ENCODE measurements at places on chromosomes 7 and 10.
A peak's percentile ranks its signal among the peaks of the same experiment; 100 is the strongest.

DNA sequence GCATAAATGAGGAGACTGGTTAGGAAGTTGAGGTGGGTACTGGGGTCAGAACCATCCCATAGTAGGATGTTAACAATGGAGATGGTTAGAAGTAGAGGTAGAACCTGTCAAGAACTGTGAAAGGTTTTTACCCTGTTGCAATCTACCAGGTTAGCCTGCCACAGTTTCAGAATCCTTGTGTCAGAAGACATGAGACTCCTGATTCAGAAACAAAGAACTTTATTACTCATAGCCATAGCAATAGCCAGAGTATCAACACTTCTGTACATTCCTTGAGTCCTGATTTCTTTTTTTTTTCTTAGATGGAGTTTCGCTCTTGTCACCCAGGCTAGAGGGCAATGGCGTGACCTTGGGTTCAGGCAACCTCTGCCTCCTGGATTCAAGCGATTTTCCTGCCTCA, 200.9 kb downstream of the GRM3 start:
- no peak for DNase-seq

- peak; percentile 44 for DNase-seq
Observed at GRCh38 chr10:119238577-119238976, 31.2 kb downstream of the GRK5 start.

DNA sequence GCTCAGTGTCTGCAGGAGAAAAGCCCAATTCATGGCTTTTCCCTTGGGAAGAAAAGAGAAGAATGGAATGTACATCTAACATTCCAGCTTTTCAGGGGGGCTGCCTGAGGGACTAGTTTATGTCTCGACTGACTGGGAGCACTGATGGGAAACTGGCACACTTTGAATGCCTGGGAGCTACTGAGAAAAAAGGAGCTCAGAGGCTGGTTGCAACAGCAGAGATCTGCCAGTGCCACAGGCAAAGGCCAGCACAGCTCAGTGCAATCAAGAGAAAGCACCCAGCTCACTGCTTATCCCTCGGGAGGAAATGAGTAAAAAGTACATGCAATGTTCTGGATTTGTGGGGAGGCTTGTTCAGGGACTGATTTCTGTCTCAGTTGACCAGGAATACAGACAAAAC, 226.2 kb downstream of the COBL start:
- peak; percentile 3 for DNase-seq

DNA sequence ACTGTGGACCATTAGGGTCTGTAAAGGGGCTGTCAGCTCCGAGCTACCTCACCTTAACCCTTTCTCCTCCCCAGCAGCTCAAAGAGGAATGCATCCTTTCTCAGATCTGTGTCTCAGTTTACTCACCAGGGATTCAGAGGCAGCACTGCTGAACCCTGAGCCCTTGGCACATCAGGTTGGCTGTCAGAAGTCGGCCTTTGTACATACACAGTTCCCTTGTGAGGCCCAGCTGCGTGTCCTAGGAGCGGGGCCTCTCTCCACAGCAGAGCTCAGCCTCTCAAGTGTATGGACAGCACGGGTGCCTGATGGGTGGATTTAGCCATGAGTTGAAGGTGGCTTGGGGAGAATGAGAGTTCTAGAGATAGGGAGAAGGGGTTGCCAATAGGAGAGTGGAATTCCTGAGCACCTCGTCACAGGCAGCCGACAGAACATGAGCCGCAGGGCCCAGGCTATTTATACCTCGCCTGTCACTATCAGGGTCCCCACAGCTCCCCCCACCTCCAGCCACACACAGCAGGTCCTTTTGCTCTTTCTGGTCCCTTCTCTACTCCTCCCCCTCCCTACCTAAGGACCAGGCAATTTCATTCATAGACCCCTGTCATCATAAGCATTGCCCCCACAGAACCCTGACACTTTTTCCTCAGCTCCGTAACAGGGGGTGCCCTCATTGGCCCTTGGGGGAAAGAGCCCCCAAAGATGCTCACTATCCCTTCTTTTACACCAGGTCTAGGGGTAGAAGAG, 2.1 kb upstream of the FLNC start:
- DNase-seq = peak; percentile 85

GRCh38 chr7:74584160-74584954, 73.2 kb upstream of the GTF2I start:
- DNase-seq = no peak

DNA sequence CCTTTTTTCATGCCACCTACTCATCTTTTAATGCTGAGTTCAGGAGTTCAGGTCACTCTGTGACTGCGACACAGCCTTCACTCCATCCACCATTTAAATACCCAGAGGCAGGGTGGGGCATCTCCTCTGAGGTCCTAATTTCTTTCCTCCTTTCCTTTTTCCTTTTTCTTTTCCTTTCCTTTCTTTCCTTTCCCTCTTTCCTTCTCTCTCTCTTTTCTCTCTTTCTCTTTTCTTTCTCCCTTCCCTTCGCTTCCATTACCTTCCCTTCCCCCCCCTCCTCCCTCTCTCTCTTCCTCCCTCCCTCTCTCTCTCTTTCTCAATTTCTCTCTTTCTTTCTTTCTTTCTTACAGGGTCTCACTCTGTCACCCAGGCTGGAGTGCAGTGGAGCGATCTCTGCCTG, 145.9 kb upstream of the SVIL start:
- no peak for DNase-seq

DNA sequence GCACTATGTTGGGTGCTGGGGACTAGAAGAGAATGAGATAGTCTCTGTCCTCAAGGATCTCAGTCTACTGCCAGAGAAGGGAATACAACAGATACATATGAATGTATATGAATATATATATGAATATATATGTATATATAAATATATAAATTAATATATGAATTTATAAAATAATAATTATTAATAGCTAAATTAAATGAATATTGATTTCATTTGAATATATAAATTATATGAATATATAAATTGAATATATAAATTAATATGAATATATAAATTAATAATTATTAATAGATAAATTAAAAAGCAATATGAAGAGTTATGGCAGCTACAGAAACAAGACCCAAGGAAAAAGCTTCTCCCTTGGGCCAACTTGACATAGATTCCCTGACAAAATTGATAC, 59.8 kb upstream of the OPALIN start:
- no peak for DNase-seq

DNA sequence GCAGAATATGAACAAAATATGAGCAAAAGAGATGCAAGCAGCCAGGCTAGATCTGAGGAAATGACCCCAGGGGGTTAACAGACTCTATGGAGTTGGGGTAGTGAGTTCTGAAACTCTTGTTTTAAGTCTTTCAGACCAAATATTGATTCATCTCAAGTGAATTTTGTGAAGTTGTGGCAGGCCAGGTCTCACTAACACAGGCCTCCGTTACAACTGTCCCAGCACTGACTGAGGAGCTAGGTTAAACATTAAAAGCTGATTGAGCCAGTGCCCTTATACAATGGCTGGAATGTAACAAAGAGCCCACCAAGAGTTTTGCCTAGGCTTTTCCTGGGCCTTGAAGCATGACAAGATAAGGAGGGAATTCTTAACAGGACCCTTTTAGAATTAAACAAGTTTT, 192.3 kb upstream of the STK17A start:
- DNase-seq = no peak

DNA sequence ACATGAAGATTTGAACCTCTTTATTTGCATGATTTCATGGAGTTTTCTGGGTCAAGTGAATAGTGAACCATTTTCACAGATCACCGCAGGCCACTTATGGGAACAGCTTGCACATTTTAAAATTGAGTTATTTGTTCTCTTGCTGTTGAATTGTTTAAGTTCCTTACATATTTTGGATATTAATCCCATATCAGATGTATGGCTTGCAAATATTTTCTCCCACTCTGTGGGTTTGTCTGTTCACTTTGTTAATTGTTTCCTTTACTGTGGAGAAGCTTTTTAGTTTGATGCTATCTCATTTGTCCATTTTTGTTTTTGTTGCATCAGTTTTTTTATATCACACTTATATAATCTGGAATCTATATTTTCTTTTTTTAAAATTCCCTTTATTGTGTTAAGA, 14.1 kb upstream of the ZC3HAV1L start:
- DNase-seq = peak; percentile 33

GRCh38 chr7:67525588-67525987, 529.0 kb downstream of the TYW1 start:
- DNase-seq = no peak

GRCh38 chr7:116730097-116731022, 58.4 kb downstream of the MET start:
- DNase-seq = no peak

DNA sequence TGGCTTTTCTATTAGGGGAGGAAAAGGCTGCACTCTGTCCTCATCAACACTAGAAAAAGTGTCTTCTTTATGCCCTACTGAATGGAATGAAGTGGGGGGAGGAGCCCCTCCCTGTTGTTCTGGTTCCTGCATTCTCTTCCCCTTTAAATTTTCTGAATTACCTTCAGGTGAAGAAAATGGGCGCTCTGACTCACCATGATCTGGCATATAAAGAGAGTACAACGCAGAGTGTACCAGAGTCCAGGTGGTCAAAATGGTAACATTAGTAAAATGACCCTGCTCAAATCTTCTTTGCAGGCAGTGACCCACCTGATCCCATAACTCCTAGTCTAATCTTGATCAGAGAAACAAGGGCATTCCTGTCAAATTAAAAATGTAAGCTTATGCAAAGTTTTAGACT, 80.7 kb downstream of the THSD7A start:
- no peak for DNase-seq

DNA sequence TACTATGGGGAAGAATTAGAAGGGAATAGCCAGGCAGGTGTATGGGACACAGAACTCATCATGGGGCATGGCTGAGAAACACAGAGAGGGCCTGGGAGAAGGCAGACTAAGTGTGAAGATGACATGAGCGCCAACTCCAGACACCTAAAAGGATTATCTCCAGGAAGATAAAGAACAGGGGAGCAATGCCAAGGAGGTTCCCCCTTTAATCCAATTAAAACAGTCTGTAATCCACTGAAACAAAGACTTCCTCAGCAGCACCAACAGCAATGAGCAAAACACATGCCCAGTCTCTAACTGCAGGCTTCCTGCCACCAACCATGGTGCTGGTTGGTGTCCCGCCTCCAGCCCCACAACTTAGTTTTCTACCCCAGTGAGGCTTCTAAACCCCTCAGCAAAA, 108.9 kb downstream of the GRID1 start:
- no peak for DNase-seq

- peak; percentile 79 for DNase-seq
Observed at GRCh38 chr10:96387601-96388000, 28.8 kb upstream of the OPALIN start.

DNA sequence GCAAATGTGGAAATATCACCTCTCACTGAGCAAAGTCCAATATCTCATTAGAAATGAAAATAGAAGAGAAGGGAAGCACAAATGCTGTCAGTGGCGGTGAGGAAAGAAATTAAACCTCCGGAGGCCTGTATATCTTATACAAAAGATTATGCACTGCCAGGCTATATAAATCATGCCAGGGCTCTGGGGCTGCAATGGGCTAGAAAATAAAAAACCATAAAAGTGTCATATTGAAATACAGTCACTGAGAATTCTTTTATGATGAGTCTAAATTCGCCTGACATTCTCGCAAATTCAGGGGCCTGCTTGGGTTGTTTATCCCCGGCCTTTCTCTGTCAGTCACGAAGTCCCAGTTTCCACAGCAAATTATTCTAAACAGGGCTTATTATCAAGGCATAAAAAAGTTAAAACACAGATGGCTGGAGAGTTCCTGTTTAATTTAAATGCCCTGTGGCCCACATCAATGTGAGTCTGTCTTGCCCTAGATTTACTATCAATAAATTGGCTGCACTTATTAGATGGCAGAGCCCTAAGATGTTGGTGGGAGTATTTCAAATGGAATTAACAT, 193.8 kb downstream of the SNX10 start:
- DNase-seq = peak; percentile 22

DNA sequence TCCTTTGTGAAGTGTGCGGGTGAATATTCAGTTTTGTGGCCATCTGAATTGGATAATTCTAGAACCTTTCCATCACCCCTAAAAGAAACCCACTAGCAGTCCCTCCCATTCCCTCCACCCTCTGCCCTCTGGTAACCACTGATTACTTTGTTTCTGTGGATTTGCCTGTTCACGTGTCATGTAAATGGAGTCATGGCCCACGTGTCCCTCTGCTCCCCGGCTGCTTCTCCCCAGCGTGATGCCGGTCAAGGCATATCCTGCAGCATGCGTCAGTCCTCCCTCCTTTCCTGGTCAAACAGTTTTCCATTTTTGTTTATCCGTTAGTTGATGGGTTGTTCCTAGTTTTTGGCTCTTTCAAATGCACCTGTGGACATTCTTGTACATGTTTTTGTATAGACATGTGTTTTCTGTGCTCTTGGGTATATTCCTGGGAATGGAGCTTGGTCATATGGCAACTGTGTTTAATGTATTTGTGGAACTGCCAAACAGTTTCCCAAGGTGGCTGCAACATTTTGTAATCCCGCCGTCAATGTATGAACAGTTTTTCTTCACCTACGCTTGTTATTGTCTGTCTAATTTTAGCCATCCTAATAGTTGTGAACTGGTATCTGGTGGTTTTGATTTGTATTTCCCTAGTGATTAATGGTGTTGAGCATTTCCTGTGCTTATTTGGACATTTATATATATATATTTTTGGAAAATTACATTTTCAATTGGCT, 22.4 kb downstream of the PPP2R2D start:
- no peak for DNase-seq

- no peak for DNase-seq
Observed at GRCh38 chr10:131651674-131652437, 249.0 kb upstream of the PPP2R2D start.

- DNase-seq = no peak
Observed at GRCh38 chr7:107294182-107294581, 125.4 kb downstream of the HBP1 start.

DNA sequence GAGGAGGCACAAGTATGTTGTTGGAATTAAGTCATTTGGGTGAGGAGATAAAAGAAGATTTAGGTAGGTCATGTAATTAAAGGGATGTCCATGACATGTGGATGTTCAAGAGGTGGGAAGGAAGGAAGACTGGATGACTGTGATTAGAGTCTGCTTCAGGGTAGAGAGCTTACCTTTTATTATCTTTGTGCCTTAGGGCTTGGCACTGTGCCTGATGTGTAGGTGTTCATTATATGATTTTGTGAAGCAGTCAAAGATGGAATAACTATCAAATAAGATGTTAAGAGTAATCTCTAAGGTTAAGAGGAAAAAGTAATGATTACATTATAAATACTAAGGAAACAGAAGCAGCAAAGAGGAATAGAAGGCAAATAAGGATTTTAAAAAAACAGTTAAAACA, 97.8 kb downstream of the CDK14 start:
- no peak for DNase-seq

DNA sequence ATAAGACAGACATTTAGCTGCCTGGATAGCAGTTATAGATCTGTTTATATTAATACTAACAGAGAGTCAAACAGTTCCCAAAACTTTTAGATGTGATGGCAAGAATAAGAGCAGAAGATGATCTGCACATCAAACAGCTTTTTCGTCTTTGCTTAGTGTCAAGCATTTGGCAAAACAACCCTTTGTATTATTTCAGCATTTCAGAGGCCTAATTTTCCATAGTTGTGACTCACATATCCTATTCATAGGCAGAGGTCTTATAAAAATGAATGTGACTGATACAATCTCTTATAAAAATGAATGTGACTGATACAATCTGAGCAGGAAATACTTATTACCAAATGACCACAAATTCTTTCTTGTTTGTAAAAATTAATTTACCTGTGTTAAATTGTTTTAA, 71.2 kb downstream of the LRRTM3 start:
- DNase-seq = no peak

Measured in fibroblast of skin of right quadriceps (primary cell).